ENCODE measurements at places on chromosomes 1 and 21.

GRCh38 chr1:8903908-8904650 is 25.6 kb upstream of the ENO1 start:
- DNase-seq, result no peak

- no peak for DNase-seq
Measured at GRCh38 chr1:25912076-25912831, 6.0 kb upstream of the STMN1 start.

DNA sequence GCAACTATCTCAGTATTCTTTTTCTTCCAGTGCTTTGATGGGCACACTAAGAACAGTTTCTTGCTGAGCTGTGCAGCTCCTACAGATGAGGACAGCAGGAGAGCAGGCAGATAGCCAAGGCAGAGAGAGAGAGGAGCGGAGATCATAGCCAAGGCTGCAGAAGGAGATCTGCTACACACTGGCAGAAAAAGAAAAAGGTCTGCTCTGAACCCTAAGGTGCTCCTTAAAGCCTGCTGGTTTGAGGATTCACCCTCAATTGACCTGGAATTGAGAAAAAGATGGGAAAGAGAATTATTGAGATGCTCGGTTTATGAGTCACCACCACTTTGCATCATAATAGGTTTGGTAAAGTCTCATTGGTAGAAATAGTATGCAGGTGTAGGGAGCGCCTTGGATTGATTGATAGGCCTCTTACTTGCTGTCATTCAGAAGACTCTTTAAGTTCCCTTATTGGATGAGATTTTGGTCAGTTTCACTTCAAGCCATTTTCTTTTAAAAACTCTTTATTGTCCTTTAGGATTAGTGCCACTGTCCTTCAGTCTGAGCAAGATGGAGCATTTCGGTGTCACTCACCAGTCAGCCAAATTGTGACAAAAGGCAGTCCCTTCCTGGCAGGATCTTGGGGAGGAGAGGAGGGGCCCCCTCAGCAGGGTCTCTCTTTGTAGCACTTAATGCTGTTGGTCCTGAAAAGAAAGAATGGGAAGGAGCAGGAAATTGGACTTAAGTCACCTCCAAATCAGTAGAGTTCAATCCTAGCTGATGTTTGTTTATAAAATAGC is 685.0 kb downstream of the ADGRL2 start:
- DNase-seq, result no peak

- DNase-seq, result no peak
Measured at GRCh38 chr1:51912881-51913280, 34.4 kb upstream of the NRDC start.

DNA sequence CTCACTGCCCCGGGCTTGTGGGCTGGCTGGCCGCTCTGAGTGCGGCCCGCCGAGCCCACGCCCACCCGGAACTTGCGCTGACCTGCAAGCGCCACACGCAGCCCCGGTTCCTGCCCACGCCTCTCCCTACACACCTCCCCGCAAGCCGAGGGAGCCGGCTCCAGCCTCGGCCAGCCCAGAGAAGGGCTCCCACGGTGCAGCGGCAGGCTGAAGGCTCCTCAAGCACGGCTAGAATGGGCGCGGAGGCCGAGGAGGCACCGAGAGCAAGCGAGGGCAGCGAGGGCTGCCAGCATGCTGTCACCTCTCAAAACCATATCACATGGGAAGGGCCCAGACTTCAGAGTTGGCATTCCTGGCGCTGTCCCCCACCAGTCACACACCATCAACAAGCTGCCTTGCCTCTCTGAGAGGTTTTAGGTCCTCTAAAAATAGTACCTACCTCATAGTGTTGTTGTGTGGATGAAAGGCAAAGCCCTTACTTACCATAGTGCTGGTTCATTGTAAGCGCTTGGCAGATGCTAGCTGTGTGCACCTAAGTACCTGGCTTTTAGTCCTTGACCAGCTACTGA is 13.4 kb downstream of the LDLRAD1 start:
- no peak for DNase-seq

DNA sequence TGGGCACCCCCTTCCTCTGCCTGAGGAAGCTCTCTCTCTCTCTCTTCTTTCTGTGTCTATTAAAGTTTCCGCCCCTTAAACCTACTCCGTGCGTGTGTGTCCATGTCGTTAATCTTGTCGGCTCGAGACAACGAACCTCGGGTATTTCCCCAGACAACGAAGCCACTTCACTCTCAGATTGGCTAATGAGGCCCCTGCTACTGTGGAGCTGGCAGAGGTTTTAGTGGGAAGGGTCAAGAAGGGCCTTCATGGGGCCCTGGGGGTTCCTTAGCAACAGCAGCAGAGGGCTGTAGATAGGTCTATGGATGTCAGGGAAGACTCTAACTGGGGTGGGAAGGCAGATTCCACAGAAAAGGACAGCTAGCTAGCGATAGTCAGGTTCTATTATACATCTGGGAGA is 239.8 kb upstream of the RAB4A start:
- no peak for DNase-seq

DNA sequence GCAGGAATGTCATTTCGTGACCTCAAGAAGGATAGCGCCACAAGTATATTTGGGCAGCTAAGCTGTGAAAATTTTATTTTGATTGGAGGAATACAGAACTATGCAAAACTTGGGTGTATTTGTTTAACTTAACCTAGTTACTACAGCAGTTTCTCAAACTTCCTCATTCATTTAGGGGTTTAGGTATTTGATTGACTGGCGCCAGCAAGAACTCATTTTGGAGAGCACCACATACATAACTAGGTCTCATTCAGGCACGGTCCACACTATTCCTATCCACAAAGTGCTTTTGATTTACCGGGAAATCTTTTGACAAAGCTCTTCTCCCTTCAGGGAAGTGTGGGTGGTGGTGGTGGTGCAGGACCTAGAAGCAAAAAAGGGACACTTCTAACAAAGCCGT is 155.1 kb upstream of the NRIP1 start:
- DNase-seq, result no peak

- no peak for DNase-seq
Measured at GRCh38 chr1:92707709-92708108, 77.2 kb downstream of the EVI5 start.

- DNase-seq, result no peak
Measured at GRCh38 chr1:55012661-55013060, 13.9 kb downstream of the BSND start.

GRCh38 chr1:169108223-169108622 is 1.7 kb downstream of the ATP1B1 start:
- no peak for DNase-seq

- DNase-seq, result no peak
Measured at GRCh38 chr1:241376701-241377100, 19.7 kb upstream of the RGS7 start.

GRCh38 chr1:114352797-114353196 is 158.2 kb downstream of the TRIM33 start:
- peak; percentile 10 for DNase-seq

DNA sequence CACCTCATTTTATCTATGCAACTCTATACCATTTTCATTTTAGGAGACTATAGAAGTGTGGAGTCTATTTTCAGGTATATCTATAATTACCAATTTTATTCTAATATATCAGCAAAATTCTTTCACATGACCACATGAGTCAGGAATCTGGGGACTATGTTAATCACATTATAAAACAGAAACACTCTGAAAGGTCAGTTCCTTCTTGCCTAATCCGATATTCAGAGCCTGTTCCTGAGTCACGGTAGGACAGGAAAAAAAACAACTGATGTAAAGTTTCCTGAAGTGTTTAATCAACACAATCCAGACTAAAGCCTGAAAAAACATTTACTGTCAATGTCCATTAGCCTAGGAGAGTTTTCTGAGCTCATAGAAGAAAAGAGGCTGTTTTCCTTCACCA is 1902.3 kb downstream of the NCAM2 start:
- no peak for DNase-seq

DNA sequence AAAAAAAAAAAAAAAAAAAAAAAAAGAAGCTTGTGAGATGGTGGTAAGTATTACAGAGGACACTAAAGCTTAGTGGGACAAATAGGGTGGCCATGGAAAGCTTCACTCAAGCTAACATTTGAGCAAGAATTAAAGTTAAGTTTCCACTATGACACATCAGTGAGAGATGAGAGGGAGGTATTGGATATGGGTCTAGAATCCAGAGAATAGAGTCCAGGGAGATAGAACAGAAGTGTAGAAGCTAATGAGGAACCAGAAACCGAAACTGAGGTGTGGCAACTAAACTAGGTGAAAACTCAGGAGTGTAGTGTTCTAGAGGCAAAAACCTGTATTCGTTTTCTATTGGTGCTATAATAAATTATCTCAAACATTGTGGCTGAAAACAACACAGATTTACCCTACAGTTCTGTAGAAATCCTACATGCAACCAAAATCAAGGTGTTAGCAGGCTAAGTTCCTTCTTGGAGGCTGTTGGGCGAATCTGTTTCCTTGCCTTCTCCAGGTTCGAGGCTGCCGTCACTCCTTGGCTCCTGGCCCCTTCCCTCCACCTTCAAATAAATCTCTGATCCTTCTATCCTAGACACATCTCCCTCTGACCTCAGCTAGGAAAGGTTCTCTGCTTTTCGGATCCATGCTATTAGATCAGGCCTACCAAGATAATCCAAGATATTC is 36.2 kb downstream of the PTP4A2 start:
- DNase-seq, result no peak
